ELF-1 (cell line): ENCODE measurements at places on chromosomes 11 and 22.

DNA sequence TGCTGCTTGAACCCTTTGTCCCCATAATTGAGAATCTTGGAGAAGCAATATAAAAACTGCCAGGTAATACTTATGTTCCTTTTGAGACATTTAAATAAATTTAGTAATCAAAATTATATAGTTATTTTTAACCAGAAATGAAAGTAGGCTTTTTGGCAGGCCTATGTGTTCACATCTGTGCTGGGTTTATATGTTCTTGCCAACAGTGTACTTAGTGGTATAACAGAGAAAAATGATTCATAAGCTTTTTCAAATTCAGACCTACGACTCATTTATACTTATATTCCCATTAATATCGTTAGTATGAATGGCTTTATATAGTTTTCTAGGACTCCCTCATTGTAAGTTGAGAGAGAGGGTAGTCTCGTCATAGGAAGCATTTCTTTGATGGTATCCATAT, 79.0 kb downstream of the DDX10 start:
- no peak for DNase-seq

DNA sequence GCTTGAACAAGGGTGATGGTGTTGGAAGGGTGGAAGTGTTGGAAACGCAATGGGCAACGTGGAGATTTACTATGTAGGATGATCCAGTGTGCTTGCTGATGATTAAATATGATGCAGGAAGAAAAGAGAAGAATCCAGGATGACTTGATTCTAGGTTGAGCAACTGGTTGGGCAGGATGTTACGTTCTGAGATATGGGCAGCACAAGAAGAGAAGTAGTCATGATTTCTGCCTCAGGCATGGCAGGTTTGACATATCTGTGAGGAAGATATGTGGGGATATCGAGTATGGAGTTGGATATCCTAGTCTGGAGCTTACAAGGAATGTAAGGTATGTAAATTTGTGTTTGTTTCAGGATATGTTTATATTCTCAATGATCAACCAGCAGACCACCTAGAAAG, 1.9 kb downstream of the OR52K1 start:
- DNase-seq = no peak

DNA sequence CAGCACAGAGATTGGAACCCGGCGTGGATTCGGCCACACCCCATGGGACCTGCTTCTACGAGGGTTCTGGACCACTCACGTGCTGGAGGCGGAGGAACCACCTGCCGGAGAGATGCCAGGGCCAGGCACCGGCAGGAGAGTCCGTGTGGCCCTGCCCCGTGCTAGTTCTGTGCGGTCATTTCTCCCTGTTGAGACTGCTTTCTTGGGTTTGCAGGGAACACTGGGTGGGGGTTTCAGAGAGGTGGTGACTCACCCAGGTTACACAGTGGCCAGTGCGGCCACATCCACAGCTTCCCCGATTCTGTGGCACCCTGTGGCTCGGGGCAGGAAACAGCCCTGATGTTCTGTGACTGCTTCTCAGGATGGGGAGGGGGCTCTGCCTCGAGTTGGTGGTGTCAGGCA, 3.6 kb upstream of the PHLDA2 start:
- no peak for DNase-seq

- DNase-seq = no peak
Measured at GRCh38 chr11:64762277-64762673, 2.5 kb upstream of the PYGM start.

DNA sequence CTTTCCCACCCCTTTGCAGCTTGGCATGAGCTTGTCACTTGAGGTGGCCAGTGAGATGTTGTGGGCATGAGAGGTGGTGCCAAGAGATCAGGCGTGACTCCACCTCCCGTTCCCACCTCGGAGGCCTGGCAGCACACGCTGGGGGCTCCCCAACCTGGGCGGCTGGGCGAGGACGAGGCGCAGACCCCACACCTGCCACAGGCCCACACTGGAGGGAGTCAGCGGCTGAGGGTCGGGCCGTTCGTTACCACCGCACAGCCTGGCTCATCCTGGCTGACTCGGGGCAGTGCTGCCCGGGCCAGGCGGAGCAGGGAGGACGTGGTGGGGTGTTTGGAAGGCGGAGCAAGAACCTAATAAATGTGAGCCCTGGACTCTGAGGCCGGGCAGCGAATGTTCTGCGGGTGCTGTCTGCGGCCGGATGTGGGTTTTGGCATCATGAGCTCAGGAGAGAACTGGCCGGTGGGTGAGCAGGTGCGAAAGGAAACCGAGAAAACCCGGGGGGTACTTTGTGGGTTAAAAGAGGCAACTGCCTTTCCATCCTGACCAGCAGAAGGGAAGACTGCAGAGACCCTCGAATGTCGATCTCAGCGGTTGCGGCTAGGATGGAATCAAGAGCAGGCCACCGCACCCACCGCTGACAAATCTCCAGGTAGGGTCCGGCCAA, 10.2 kb upstream of the IFITM3 start:
- DNase-seq = no peak

- no peak for DNase-seq
Measured at GRCh38 chr11:133525976-133526375, 6.3 kb downstream of the OPCML start.

GRCh38 chr22:28348613-28349609, 330.7 kb downstream of the TTC28 start:
- DNase-seq = no peak

GRCh38 chr22:28021998-28022660, 103.1 kb upstream of the PITPNB start:
- DNase-seq = no peak

GRCh38 chr11:61445516-61445915, 15.6 kb downstream of the SDHAF2 start:
- DNase-seq = no peak

- DNase-seq = no peak
Measured at GRCh38 chr11:59427068-59427382, 812 bp upstream of the OR5A2 start.

- no peak for DNase-seq
Measured at GRCh38 chr11:117933475-117933874, 4.3 kb upstream of the TMPRSS13 start.

DNA sequence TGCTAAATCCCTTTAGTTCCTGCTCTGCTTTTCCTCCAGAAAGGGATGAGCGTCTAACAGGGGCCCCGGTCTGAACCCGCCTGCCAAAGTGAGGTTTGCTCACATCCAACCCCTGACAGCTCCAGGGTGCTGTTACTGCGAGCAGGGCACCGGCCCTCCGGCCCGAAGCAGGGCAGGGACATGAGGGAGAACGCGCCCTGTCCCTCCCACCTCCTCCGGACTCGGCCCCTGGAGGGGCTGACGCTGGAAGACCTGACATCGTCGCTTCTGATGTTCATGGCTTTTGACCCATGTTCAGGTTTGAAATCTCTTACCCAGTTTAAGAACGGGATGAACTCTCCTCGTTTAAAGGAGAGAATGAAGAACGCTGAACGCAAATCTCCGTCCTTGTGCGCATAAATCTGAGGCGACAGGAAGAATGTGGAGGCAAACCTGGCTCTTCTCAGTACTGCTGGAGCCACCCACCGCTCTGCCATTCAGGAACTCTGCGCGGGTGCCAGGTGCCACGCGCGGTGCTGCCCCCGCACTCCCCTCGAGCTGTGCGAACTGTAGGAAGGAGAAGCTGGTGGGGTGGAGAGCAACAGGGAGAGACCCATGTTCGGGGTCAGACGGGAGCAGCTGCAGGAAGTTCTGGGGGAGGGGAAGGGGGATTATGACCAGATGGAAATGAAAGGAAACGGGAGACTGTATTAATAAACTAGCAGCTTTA, 826 bp upstream of the EEF1G start:
- no peak for DNase-seq

DNA sequence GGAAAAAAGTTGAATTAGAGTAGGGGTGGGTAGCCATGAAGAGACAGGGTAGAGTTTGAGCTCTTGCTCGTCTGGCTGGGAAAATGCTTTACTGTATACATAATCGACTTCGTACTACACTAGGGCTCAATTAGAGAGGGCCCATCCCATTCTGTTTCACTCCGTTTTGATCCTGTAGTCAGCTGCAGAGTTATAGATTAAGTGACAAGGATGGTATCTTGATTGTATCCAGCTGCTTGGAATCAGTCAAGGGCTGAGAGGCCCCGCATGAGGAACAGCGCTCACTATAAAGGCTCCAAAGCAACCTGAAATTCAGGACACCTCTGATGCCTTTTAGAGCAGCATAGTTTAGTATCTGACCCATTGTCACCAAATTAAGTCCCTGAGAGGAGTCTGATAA, 81.6 kb downstream of the ALX4 start:
- no peak for DNase-seq

DNA sequence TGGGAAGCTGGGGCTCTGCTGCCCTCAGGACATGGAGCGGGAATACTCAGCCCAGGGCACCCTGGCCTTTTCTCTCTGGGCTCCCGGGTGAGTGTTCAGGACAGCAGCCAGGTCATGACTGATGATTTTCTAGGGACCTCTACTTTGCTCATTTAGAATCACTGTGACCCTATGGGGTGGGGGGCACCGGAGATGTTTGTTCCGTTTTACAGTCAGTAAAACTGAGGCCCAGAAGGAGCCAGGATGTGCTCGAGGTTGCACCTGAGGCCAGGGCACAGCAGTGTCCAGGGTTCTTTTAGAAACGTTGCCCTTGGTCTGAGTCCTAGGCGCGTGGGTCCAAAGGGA, 48.1 kb downstream of the SMIM38 start:
- DNase-seq = no peak

DNA sequence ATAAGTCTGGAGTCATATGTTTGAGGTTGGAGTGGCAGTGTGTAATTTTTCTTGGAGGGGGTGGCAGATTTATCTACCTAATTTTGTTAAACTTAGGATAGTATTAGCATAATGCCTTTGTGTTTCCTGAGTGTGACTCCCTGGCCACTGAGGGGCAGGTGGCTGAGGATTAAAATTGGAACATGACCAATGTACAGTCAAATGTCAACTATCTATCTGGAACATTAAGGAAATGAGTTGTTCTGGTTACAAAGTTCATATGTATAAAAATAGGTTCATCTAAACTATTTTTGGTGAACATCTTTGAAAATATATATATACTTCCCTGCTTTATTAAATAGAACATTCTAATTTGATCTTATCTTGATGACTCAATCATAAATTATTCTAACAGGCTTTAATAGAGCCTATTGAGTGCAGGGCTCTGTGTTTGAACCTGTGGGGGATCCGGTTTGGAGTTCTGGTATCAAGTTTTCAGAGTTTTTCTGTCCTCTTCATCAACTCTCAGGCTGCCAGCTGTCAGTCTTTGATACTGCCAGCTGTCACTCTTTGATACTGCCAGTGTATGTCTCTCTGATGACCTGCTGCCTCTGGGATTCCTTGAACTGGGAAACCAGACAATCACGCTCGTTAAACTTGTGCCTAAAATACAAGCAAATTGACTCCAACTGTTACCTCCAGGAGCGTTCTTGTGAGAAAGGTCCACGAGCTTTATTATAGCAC, 309.6 kb downstream of the METTL15 start:
- DNase-seq = no peak

GRCh38 chr11:116596346-116597260, 176.2 kb downstream of the BUD13 start:
- DNase-seq = no peak

- DNase-seq = peak; percentile 71
Measured at GRCh38 chr22:36221799-36222751, 17.3 kb downstream of the APOL2 start.

GRCh38 chr11:95339086-95339901, 108.3 kb upstream of the SESN3 start:
- DNase-seq = peak; percentile 33

DNA sequence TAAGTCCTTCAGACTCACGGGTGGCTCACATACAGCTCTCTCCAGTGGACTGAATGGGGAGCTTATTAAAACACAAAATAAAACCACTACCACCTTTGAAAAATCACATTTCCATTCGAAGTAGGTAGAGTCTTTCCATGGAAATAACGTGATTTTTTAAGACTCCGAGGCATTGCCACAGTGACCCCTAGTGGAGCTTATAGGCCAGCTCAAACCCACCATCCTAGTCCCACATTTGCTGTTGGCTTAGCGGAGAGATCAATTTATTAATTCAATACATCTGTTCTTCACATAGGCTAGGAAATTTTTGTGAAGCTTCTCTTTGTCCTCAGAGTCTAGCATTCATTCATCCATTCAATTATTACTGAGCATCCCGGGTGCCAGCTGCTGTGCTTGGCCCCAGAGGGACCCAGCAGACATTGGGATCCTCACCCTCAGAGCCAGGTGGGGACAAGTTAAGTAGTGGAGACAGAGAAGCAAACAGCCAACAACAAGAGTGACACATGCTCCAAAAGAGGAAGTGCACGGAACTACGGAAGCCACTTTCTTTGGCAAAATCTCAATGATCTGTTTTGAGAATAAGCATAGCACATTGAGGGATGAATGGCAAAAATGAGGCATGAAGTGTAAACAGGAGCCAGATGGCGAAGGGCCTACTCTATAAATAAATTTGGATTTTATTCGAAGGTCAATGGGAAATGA, 10.2 kb upstream of the P4HA3 start:
- DNase-seq = peak; percentile 32

DNA sequence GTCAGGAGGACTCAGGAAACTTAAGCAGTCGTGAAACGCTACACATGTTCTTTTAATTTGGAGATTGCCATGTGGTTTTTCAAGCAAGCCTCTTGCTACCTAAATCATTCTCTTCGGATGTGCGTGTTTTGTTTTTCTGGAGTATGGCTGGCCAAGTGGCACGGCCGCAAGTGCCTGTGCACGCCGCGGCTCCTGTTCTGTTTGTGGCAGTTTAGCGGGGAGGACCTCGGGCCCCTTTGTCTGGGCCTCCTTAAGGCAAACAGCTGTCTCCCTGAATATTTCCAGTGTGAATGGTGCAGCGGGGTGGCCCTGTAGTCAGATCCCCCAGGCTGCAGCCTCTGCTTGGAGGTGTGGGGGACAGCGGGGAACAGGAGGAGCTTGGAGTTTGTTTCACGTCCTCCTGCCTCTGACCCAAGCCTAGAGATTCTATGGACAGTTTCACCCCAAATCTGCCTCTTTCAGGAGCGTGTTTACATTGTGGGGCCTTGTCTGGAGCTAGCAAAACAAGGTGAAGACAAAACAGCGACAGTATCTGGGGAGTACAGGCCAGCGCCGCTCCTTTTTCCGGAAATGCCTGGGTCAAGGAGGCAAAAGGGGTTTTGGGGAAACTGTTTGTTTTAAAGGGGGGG, 1.3 kb downstream of the LRP5 start:
- DNase-seq = peak; percentile 43

DNA sequence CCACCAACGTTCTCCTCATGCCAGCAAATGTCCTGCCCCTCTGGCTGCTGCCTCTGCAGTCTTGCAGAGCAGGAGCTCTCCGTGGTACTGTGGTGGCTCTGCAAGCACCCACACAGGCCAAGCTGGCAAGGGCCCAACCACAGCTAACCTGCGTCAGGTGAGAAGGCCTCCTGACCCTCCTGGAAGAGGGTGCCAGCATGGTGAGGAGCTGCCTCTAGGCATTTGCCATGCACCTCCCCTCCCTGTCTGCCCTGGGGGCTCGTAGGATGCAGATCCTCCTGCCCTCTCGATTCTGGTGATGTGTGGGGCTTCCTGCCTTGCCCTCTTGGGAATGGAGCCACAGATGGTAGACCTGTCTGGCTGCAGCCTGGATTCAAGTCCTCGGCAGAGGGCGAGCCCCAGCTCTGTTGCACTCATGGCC, 1408.8 kb downstream of the TBC1D22A start:
- no peak for DNase-seq

DNA sequence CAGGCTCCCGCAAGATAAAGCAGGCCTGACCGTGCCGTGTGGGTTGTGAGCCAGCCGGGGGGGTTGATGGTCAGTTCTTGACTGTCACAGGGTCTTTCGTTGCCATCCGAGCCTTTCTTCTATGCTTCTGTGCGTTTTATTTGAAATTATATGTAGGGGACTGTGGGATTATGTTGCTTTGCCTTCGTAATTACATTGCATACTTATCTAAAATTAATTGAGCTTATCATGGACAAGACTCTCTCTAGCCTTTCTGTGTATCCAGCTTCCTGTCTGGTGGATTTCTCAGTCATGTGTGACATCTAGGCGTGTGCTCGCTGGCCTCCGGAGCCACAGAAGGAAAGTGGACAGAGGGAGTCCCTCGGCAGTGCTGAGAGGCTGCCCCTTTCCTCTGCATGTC, 93.2 kb downstream of the TBC1D22A start:
- no peak for DNase-seq
